ENCODE measurements at places on chromosomes 16 and 17.

DNA sequence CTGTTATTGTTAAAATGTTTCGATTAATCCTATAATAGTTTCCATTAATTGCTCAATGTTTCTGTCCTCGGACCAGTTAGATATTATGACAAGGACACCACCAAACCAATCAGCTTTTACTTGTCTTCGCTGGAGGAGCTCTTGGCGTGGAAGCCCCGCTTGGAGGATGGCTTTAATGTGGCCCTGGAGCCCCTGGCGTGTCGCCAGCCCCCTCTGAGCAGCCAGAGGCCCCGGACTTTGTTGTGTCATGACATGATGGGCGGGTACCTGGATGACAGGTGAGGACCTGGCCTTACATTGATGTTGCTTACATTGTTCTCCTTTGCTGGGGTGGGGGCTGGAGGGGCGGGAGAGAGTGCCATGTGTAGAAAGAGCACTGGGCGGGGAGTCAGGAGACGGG, 3.0 kb downstream of the ENGASE start:
- no peak for DNase-seq

GRCh38 chr17:44308320-44308818, at the start of gene RUNDC3A:
TSS of gene RUNDC3A (plus strand) at chr17:44308601. CDS start at chr17:44308833, 232 bp downstream.
- peak; percentile 84 for DNase-seq

DNA sequence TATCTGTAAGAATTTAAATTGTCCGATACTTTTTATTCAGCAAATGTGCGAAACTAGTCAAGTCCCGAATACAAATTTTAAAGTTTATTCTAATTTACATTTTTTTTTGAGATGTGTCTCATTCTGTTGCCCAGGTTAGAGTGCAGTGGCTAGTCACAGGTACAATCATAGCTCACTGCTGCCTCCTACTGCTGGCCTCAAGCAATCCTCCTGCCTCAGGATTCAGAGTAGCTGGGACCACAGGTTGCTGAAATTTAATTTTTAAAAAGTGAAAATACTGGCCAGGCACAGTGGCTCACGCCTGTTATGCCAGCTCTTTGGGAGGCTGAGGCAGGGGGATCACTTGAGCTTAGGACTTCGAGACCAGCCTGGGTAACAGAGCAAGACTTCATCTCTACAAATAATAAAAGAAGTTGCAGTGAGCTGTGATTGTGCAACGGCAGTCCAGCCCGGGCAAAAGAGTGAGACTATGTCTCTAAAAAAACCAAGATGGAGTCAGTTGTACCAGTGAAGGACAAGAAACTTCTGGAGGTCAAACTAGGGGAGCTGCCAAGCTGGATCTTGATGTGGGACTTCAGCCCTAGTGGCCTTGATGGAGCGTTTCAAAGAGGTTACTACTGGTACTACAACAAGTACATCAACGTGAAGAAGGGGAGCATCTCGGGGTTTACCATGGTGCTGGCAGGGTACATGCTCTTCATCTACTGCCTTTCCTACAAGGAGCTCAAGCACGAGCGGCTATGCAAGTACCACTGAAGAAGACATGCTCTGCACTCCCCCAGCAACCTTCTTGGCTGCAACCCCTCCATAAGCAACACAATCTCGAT, 5.6 kb downstream of the POLG2 start:
- peak; percentile 75 for DNase-seq

GRCh38 chr17:57902117-57902799, 52.4 kb upstream of the MRPS23 start:
- DNase-seq = no peak

DNA sequence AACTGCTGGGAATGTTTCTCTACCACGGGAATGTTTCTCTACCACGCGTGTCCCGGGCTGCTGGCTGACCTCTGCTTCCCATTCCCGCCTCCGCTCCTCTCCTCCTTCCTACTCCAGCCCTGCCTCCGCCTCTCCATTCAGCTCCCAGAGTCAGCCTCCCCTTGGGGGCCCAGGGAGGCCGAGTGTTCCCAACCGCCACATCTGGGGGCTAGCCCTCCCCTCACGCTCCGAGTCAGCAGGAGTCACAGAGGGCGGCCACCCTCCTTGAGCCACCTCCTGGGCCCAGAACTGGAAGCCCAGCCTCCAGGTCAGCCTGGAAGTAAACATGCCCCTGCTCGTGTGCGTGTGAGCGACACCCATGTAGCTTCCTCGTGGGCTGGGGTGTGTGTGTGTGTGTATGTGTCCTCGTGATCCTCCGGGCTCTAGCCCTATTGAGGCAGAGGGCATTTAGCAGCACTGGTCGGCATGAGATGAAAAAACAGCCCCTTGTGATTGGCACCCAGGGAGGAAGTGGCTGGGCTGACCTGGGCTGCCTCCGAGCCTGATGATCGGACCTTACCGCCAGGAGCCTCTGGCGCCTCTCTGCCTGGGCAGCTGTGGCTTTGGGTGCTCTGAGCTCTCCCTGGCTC, 7.3 kb downstream of the CYGB start:
- no peak for DNase-seq

DNA sequence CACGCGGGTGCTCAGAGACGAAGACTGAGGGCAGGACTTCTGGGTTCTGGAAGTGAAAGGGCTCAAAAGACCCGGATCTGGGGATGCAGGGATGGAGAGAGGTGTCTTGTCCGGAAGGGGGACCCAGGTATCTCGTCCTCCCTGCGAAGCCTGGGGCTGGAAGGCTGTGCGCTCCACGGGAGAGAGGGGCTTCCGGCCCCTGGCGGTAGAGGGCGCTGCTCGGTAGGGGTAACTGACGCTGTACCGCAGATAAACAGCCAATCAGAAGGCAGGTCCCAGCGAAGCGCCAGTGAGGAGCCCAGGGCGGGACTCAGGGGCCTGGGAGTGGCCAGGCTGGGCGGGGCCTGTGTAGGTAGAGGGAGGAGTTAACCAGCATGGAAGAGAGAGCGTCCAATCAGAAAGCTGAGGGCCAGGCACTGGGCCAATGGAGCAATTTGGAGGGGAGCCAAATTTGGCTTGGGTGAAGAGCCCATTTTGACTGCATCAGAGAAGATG, 804 bp downstream of the TGFB1I1 start:
- DNase-seq = peak; percentile 56

- DNase-seq = no peak
Measured at GRCh38 chr17:68020409-68020756, 15.2 kb upstream of the KPNA2 start.

DNA sequence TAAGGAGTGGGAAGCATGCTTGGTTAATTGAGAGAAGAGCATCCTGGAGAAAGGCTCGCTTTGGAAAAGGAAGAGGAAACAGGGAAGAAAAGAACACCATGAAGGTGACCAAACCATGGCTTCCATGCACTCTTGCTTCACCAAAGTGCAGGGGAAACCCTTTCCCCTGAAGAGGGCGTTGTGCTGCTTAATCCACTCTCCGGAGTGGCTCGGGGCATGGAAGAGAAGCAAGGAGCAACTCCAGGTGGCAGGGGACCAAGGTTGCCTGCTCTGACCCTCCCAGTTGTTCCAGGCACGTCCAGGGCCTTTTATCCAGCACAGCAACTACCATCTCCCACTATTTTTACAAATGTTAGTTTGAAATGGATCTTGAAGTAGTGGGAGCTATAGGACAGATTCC, 108.1 kb downstream of the STX8 start:
- no peak for DNase-seq

- no peak for DNase-seq
Measured at GRCh38 chr17:68853036-68853435, 102.2 kb downstream of the ABCA8 start.

- DNase-seq = no peak
Measured at GRCh38 chr16:79986352-79986751, 385.8 kb upstream of the MAF start.

- no peak for DNase-seq
Measured at GRCh38 chr17:53516636-53517035, 306.1 kb upstream of the KIF2B start.

DNA sequence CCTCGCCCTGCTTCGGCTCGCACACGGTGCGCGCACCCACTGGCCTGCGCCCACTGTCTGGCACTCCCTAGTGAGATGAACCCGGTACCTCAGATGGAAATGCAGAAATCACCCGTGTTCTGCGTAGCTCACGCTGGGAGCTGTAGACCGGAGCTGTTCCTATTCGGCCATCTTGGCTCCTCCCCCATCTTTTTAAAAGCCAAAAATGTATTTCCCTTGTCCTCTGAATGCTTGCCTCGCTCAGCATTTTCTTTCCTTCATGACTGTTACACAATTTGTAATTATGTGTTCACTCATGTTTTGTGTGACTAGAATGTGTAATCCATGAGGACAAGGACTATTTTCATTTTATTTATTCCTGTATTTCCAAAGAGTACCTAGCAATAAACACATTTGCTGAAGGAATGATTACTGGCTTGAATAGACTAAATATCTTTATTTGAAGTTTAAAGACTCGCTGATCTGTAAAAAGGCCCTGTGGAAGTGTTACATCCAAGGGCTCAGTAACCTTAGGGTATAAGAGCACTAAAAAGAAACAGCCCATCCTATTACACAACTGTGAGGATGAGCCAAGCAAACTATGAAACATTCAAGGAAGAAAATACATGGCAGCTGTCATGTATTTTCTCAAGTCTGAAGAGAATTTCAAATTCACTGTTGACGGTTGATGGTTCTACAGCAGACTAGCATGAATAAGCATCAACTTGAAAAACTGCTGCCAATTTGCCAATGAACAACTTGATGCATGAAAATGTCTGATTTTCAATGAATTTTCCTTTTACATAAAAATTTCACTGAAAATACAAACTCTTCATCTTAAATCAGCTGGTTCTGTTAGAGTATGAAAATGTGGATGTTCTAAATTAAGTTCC, 192.6 kb downstream of the MYO1D start:
- no peak for DNase-seq

DNA sequence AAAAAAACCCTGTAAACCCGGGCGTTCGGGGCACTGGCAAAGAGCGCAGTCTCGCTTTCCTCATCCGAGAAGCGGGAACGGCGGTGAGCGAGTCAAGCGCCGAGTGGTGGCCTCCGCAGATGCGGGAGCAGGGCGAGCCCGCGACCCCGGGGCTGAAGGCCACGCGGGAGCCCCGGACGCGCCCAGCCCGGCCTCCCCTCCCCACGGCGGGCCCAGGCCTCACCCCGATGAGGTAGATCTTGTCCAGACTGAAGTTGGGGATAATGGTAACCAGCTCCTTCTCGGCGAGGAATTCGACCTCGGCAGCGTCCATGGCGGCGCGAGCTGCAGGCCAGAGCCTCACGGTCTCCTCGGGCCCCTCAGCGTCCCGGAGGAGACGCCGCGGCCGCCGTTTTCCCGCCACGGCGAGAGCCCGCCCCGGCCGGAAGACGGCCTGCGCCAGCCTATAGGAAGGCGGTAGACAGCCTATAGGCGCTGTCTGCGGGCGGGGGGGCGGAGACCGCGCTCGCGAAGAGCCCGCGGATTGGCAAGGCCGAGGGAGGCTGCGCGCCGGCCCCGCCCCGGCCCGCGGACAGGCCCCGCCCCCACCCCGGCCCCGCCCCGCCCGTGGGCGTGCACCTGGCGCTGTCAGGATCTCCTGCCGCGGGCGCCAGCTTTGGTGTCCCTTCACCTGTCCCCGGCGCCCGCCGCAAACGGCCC, at the start of gene GINS2:
Gene GINS2 (minus strand): TSS at position 369 of the 699 bp plus-strand sequence. CDS start 56 bp downstream, at position 313.
- DNase-seq = peak; percentile 93

GRCh38 chr17:32780721-32781120, 96.2 kb downstream of the MYO1D start:
- no peak for DNase-seq

DNA sequence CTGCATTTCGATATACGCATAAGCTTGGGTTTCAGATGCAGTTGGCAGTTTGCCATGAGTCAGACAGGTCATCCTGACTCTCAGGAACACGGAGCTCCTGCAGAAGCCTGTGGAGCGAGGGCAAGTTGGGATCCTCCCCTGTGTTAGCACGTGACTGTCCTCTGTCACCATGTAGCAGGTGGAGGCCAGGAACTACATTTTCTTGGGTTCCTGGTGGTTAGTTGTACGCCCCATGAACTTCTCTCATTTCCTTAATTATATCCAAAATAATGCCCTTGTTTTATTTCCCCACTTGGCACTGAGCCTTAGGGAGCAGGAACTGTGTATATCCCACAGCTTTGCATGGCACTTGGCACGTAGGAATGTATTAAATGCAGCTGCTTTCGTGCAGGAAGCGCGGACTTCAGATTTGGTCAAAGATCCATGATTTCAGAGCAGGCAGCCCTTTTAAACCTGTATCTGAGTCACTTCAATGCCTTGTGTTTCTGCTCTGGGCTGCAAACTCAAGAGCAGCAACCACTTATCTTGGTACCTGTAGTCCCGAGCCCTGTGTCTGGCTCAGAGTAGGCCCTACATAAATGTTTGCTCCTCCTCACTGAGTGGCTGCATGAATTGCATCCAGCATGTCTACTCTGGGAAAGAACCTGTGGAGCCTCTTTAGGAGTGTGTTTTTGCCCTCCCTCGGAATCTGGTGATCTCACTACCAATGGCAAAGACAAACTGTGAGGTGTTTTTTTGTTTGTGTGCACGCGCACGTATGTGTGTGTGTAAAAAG, 428.4 kb downstream of the MAF start:
- no peak for DNase-seq

- no peak for DNase-seq
Measured at GRCh38 chr17:77602883-77603640, 355.4 kb upstream of the TNRC6C start.

DNA sequence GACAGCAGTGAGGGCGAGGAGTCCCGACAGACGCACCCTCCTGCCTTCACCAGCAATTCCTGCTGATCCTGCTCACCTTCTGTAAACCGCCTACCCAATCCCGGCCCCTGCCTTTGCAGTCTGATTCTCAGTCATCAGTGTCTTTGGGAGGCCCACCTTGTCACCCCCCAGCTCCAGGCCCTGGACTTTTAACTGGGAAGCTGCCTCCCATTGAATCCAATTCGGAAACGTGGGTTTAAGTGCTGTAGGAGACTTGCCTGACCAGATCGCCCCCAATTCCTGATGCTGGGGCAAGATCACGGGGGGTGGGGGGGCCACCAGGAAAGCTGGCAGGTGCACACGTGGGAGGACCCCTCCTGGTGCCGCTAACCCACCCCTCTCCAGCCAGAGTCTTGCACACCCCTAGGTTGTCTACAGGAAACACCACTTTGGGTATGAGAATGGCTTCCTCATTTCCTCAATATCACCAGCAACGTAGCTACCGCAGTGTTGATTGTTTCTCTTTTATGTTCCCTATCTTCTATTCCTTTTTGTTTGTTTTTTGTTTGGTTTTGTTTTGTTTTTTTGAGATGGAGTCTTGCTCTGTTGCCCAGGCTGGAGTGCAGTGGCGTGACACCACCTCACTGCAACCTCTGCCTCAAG, 46.6 kb upstream of the CMIP start:
- DNase-seq = no peak

- DNase-seq = peak; percentile 31
Measured at GRCh38 chr17:73645050-73645871, 1.0 kb upstream of the SDK2 start.

- no peak for DNase-seq
Measured at GRCh38 chr17:17526369-17526768, 30.2 kb upstream of the RASD1 start.

Measured in activated naive CD4-positive, alpha-beta T cell treated with anti-CD3 and anti-CD28 coated beads for 36 hours (primary cell).